ENCODE measurements at places on chromosomes 1 and 21. TPM values are rescaled to one million over a fixed set of nuclear protein-coding genes. Genes with fewer than 3 reads are reported as not detected.

DNA sequence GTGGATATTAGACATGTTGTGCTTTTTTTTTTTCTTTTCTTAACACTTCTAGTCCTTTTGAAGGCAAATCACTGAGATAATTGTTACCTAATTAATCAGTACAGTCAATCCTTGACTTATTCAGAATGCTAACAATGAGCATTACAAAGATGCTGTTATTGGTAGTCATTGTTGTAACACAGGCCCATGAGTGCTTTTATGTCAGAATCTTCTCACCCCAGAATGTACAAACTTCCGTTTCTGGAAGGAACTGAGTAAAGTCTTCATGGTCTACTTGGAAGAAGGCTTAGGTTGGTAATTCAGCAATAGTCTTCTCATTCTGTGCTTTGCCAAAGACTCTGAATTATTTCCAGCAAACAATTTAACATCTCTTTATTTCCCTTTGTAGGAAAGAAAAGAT lies 3.1 kb downstream of the KCNK1 start:
- no peak for DNase-seq

Gene TPTE
- not detected for total RNA-seq

GRCh38 chr1:156214024-156214748 lies 1.4 kb downstream of the PMF1 start:
- DNase-seq = peak; percentile 48

DNA sequence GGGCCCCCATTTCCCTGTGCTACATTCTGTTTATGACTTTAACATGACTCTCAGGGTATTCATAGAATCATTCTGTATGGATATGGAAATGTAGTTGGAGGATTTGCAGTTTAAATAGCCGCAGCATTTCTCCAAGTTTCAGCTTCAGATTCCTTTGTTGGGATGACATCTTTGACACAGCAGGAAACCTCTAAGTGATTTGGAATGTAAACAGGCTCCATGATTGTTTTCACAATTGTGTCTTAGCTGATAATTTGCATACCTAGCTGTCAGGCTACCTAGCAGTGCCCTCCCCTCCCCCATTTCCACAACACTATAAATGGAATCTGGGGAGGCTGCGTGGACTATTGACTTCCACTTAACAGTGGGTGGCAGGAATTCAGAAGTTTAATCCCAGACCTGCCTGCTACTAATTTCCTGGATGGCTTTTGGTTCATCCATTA lies 290.2 kb downstream of the HLX start:
- DNase-seq = no peak

- DNase-seq = peak; percentile 44
These were observed 37.6 kb downstream of the MORN1 start for GRCh38 chr1:2353551-2354438.

- no peak for DNase-seq
These were observed 52.4 kb downstream of the IER5 start for GRCh38 chr1:181140891-181141290.

- no peak for DNase-seq
These were observed 42.2 kb downstream of the DISC1 start for GRCh38 chr1:231668826-231669225.

GRCh38 chr1:232440325-232441035 lies 189.5 kb downstream of the SIPA1L2 start:
- no peak for DNase-seq

DNA sequence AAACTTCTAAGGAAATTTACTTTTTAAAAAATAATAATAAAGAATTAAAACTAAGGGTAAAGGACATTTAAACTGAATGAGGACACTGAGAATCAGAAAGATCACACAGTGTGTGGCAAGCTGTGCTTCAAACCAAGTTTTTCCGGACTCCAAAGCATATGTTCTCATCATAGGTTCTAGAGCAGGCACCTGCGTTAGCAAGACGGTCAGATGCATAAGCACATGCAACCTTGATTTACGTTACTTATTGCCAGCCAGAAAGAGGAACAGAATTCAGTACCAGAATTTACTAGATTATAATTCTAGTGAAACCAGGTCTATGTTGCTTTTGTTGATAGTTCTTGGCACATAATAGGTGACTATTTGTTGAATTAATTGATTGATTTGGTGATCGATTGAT lies 6.2 kb upstream of the LBR start:
- DNase-seq = no peak

DNA sequence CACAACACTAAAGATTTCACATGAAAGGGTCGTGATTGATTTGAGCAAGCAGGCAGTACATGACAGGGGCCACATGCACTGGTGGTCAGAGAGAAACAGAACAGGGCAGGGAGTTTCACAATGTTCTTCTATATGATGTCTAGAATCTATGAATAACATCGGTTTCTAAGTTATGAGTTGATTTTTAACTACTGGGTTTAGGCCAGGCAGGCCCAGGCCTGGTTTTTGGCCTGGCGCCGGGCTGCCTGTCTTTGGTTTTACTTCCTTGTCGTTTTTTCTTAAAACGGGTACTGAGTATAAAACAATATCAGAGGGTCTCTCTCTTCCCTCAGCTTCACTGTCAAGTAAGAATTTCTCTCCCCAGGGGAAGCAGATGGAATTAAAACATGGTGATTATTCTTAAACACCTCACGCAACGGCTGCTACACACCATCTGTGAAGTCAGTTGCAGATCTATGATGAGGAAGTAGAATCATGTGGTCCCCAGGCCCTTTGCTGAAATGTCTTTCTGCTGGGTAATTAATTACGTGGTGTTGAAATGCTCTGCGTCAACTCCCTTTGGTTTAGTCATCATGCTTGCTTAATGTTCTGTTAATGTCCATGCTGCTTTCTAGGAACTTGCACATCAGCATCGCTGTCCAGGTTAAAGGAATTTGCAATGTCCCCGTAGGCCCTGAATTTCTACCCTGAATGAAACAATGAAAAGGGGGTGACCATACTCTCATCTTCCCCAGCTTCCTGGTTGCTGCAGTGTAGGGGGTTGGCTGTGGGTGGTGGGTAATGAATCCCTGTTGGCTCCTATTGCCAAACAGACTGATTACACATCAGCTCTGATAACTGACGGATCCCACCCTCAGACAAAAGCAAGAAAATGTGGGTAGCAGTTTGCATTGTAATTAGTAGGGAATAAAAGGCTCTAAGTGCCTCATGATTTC lies 70.3 kb downstream of the SERINC2 start:
- DNase-seq = no peak

Gene STIL
- total RNA-seq = 1.1 TPM

DNA sequence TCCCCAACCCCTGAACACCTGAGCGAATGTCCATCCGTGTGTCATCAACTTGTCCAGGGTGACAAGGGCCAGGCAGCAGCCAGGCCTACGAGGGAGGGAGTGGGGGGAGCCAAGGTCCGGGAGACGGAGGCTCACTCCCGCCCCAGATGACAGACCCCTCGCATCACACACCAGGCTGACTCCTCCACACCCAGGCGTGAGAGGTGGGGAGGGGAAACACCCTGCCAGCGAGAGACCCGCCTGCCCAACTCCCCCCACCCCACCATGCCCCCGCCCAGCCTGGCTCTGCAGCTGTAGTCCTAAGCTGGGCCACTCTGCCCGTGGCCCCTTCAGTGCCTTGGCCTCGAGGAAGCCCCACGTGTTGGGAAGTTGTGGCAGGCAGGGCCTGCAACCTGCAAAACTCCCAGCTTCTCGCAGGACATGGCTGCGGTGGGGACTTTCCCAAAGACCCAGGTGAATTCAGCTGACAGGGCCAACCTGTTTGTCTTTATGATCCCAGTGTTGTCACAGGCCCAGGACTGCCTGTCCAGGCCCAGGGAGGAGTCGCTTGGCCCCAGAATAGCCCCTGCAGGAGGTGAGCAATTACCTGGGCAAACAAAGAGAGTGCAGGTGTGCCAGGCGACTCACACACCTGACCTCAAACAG lies 62.9 kb downstream of the RIPK4 start:
- DNase-seq = peak; percentile 61

DNA sequence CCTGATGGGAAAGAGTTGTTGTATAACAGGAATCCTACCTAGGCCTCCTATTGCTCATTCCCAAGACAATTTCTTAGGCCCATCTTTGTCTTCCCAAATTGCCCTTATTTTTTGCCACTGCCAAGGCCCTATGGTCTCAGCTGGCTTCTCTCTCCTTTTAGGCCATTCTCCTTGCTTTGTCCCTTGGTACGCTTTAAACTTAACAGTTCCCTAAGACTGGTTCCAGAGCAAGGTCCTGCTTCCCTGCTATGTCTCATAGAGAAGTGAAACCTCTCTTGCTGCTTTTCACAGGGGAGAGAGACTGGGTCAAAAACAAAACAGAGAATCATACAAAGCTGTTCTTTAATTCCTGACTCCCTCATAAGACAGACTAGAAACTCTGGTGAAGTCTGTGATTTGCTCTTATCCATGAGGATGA lies 77.1 kb downstream of the XCL2 start:
- DNase-seq = no peak
